ENCODE measurements at places on chromosomes 11 and 22.

GRCh38 chr11:3165152-3165705 is at the start of gene OSBPL5:
TSS of gene OSBPL5 (minus strand) at chr11:3165310. CDS start at chr11:3129148, 36,162 bp downstream.
- peak; percentile 30 for DNase-seq

- no peak for DNase-seq
Measured at GRCh38 chr11:61505640-61506155, 2.9 kb upstream of the LRRC10B start.

GRCh38 chr11:121067026-121067425 is 34.0 kb upstream of the TECTA start:
- no peak for DNase-seq

- no peak for DNase-seq
Measured at GRCh38 chr22:23555118-23555517, 25.0 kb downstream of the IGLL1 start.

GRCh38 chr22:17113600-17113999 is 7.6 kb downstream of the TMEM121B start:
- DNase-seq, result no peak

GRCh38 chr11:127304634-127305033 is 304.1 kb upstream of the KIRREL3 start:
- DNase-seq, result no peak

GRCh38 chr11:74742070-74742469 is 6.6 kb upstream of the RNF169 start:
- DNase-seq, result no peak

GRCh38 chr11:104956528-104956927 is 11.8 kb downstream of the CASP4 start:
- DNase-seq, result no peak

- no peak for DNase-seq
Measured at GRCh38 chr22:48869161-48869560, 958.5 kb downstream of the BRD1 start.

DNA sequence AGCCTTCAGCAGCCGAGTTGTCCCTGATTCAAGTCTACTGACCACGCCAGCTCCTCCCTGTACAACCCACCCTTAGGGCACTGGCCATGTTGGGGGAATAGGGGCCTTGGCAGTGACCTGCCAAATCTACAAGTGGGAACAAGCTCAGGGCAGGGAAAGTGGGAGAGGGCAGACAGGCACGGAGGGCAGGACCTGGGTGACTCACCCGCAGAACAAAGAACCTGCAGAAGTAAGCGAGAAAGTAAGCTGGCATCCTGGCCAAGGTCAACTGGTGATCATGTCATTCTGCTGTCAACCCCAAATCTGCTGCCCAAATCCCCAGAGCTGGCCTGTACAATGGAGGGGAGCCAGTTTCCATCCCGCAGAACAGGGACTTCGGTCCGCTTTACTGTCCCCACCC is 7.9 kb upstream of the SCGB1A1 start:
- DNase-seq, result no peak

Measured in stimulated activated CD8-positive, alpha-beta memory T cell treated with anti-CD3 and anti-CD28 coated beads, Interleukin-7, amount 100 ng/mL, for 24 hours (primary cell).